ENCODE measurements at places on chromosomes 11 and 22.

DNA sequence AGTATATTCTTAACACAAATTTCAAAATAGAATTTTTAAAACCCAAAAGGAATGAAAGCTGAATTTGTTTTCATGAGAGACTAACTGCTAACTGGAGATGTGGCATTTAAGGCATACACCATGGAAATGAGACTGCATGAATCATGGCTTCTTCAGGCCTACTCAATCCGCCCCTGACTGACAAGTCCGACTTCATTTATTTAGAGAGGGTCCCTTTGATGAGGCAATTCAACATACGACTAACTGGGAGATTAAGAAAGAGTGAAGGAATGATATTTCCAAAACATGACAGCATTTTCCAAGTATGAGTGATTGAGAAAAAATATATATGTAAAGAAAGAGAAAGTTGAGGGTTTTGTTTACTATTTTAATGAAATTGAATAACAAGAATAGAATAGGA lies 720.1 kb downstream of the DLG2 start:
- H3K4me3 ChIP-seq, result no peak overlapping the region
- DNase-seq, result no peak
- H3K27me3 ChIP-seq, result no peaks in the 10 kb centered on the region
- H3K27ac ChIP-seq, result no peak overlapping the region
- no peaks in the 10 kb centered on the region for H3K36me3 ChIP-seq

GRCh38 chr11:63993993-63994392 lies 7.8 kb downstream of the OTUB1 start:
- no peaks in the 10 kb centered on the region for H3K27me3 ChIP-seq
- H3K4me3 ChIP-seq, result no peak overlapping the region
- DNase-seq, result no peak
- H3K36me3 ChIP-seq, result no peaks in the 10 kb centered on the region
- H3K4me1 ChIP-seq, result peaks cover 6% of the 10 kb centered on the region
- no peak overlapping the region for H3K27ac ChIP-seq

GRCh38 chr11:130634961-130635473 lies 186.6 kb downstream of the ADAMTS15 start:
- DNase-seq, result peak; percentile 55
- H3K36me3 ChIP-seq, result no peaks in the 10 kb centered on the region
- H3K27ac ChIP-seq, result no peak overlapping the region
- H3K27me3 ChIP-seq, result no peaks in the 10 kb centered on the region
- H3K4me1 ChIP-seq, result peaks cover 10% of the 10 kb centered on the region
- H3K4me3 ChIP-seq, result no peak overlapping the region

DNA sequence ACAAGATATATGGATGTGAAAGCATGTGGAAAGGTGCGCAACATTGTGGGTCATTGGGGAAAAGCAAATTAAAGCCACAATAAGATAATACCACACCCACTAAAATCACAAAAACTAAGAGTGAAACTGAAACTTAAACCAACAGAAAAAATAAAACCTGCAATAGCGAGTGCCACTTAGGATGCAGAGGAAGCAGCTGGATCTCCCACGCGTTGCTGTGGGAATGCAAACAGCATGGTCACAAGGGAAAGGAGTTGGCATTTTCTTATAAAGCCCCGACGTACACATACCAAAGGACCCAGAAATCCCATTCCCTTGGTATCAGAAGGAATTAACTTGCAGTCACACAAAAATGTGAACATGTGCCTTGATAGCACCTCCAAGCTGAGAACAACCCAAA lies 712.0 kb downstream of the TBC1D22A start:
- no peak overlapping the region for H3K4me3 ChIP-seq
- peaks cover 10% of the 10 kb centered on the region for H3K4me1 ChIP-seq
- H3K27ac ChIP-seq, result no peak overlapping the region
- H3K36me3 ChIP-seq, result no peaks in the 10 kb centered on the region
- no peak for DNase-seq

DNA sequence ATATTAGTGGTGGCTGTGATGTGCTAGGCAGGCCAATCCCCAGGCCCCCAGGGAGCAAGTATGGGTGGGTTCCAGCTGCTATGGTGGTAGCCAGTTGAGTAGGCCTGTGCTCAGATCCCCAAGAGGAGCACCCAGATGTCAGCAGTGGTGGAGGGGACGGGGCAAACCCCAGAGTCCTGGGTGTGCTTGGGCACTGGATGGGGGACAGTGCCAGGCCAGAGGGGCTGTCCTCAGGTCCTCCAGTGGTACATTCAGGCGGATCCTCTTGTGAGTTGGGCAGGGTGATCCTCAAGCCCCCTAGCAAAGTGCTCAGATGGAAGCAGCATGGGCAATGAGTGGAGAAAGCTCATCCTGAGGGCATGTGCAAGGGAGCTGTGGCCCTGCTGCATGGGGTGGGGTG lies 26.0 kb downstream of the CFAP300 start:
- no peak for DNase-seq
- H3K27ac ChIP-seq, result no peak overlapping the region
- no peaks in the 10 kb centered on the region for H3K27me3 ChIP-seq
- no peak overlapping the region for H3K4me3 ChIP-seq
- H3K36me3 ChIP-seq, result no peaks in the 10 kb centered on the region
- H3K4me1 ChIP-seq, result no peaks in the 10 kb centered on the region

DNA sequence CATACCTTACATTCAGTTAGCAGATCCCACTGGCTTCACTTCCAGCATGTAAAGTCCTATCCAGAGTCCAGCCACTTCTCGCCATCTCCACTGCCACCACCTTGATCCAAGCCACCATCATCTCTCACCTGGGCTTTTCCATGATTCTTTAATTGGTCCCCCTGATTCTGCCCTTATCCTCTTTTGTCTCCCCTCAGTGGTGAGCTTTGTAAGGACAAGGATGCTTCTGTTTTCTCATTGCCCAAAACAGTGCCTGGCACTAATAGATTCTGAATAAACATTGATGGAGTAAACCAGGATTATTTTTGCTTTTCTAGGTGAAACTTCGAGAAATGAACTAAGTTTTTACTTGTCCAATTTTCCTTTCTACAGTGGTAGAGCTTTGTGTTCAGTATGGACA lies 4.4 kb downstream of the POLA2 start:
- no peak for DNase-seq
- H3K27ac ChIP-seq, result no peak overlapping the region

GRCh38 chr11:100903284-100903683 lies 216.2 kb downstream of the ARHGAP42 start:
- no peaks in the 10 kb centered on the region for H3K36me3 ChIP-seq
- no peaks in the 10 kb centered on the region for H3K4me1 ChIP-seq
- no peak overlapping the region for H3K27ac ChIP-seq

GRCh38 chr11:111205632-111206385 lies 39.7 kb upstream of the POU2AF2 start:
- no peak for DNase-seq
- no peaks in the 10 kb centered on the region for H3K36me3 ChIP-seq
- H3K27ac ChIP-seq, result no peak overlapping the region
- H3K27me3 ChIP-seq, result no peaks in the 10 kb centered on the region
- H3K4me1 ChIP-seq, result no peaks in the 10 kb centered on the region
- H3K4me3 ChIP-seq, result no peak overlapping the region

DNA sequence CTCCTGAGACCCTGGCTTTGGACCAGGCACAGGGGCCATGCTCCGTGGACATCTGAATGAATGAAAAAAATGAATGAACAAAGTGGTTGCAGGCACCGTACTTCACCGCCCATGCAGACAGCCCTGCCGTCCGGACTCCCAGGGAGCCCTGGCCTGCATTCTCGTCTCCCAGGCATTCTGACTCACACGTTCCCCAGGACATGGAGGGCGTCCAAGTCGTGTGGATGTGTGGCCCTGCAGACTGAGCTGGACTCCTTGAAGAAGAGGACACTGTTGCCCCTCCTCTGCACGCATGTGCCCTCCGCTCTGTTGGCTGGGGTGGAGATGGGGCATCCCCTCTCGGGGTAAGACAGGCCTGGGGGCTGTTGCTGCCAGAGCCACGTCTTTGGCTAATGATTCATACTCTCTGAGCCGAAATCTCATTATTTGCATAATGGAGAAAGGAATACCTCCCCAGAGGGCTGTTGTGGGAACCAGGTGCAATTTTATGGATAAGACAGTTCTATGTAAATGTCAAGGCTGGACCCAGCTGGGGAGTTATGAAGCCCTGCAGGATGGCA lies 49.7 kb downstream of the RTL6 start:
- no peaks in the 10 kb centered on the region for H3K27me3 ChIP-seq
- H3K4me1 ChIP-seq, result peaks cover 13% of the 10 kb centered on the region

GRCh38 chr11:60777572-60777971 lies 7.6 kb upstream of the MS4A10 start:
- no peak for DNase-seq
- no peak overlapping the region for H3K27ac ChIP-seq
- H3K36me3 ChIP-seq, result no peaks in the 10 kb centered on the region
- no peaks in the 10 kb centered on the region for H3K4me1 ChIP-seq
- H3K27me3 ChIP-seq, result no peaks in the 10 kb centered on the region

DNA sequence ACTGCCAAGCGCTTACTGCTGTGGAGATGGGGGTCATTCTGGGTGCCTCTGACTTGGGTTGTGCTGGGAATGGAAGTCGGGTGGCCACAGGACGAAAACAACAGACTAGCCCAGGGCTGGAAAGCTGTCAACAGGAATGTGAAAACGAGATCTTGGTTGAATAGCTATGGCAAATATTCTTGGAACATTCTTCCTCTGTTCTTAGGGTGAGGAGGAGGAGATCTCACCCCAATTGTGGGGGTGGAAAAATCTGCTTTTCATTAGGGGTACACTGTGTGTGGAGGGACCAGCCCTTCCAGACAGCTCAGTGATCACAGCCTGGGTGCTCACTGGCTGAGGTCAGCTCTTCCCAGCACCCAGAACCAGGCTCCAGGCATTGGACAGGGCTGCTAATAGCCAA lies 52.0 kb upstream of the PRSS23 start:
- peak overlapping the region; percentile 55 for H3K27ac ChIP-seq
- DNase-seq, result no peak
- no peaks in the 10 kb centered on the region for H3K27me3 ChIP-seq
- H3K4me3 ChIP-seq, result no peak overlapping the region

DNA sequence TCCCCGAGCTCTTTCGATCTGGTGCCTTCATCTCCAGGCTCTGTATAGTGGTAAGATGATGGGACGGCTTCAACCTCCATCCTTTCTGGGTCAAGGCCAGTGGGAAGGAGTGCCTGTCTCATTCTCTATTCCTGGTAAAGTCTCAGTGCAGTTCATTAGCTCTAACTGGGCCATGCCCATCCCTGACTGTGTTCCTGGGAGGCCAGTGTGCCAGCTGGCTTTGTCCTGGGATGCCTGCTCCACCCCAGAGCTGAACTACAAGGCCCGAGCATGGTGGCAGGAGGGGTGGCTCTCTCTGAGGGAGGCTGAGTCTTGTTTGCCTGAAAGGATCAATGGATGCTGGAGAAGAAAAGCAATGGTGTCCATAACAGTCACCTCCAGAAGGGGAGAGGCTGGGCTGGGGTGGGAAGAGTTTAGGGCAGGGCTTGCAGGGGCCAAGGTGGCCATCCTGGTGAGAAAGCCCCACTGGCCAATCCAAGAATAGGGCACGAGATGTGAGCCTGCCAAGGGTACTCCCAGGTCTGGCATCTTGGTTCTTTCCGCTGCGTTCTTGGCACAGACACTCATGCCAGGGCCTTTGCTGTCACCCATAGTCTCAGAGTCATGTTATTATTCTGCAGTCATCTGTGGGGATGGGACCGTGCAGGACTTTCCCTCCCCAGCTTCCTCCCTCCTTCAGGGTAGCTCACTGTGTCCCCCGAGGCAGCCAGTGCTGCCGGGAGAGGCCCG lies 60.1 kb downstream of the PARVB start:
- H3K4me3 ChIP-seq, result no peak overlapping the region
- no peaks in the 10 kb centered on the region for H3K27me3 ChIP-seq
- H3K27ac ChIP-seq, result no peak overlapping the region
- no peak for DNase-seq
- H3K4me1 ChIP-seq, result peaks cover 45% of the 10 kb centered on the region
- no peaks in the 10 kb centered on the region for H3K36me3 ChIP-seq

DNA sequence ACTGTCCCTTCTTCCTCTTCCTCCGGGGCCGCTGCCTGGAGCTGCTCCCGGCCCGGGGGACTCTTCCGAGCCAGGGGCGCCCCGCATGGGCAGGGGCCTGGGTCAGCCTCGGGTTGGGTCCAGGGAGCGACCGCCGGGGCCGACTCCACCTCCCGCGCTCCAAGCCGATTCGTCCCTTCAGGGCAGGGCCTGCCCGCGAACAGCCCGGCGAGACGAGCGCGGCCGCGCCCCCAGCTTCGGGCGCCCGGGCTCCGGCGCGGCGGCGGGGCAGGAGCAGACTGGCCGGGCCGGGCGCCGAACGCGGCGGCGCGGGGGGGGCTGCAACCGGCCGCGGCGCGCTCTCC lies at the start of gene LARGE1:
Gene LARGE1 (minus strand): TSS at position 280 of the 344 bp plus-strand sequence.
- H3K36me3 ChIP-seq, result no peaks in the 10 kb centered on the region
- H3K27ac ChIP-seq, result peak within 1 kb of the TSS; percentile 93
- H3K4me1 ChIP-seq, result peaks cover 44% of the 10 kb centered on the region
- DNase-seq, result no peak
- H3K27me3 ChIP-seq, result no peaks in the 10 kb centered on the region
- H3K4me3 ChIP-seq, result peak within 1 kb of the TSS; percentile 84

- H3K4me1 ChIP-seq, result peaks cover 42% of the 10 kb centered on the region
- peak overlapping the region; percentile 53 for H3K27ac ChIP-seq
- no peak overlapping the region for H3K4me3 ChIP-seq
- no peaks in the 10 kb centered on the region for H3K27me3 ChIP-seq
These were observed 14.8 kb downstream of the KIAA0930 start for GRCh38 chr22:45225732-45226502.

- H3K4me3 ChIP-seq, result no peak overlapping the region
- H3K27ac ChIP-seq, result peak overlapping the region; percentile 76
- H3K36me3 ChIP-seq, result no peaks in the 10 kb centered on the region
These were observed 29.2 kb downstream of the ADAMTS15 start for GRCh38 chr11:130477586-130478203.
